ENCODE measurements at places on chromosomes 4 and X. TPM values are rescaled to one million over a fixed set of nuclear protein-coding genes. Genes with fewer than 3 reads are reported as not detected.

DNA sequence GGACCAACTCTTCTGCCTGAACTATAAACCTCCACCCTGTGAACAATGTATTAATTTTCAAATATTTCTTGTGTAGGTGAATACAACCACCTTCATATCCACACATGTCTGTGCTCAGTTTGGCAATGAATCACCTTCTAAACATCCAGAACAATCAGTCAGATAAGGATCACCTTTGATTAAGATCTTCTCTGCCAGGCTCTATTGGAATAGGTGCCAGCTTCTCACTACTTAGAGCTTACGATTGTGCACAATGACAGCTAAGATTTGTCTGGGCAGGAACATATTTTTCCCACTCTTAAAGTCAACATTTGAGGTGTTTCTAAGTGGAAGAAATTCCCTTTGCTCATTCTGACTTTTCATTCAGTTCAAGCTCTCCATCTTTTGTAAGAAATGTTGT is 237.2 kb downstream of the IL1RAPL2 start:
- H3K4me1 ChIP-seq = no peaks in the 10 kb centered on the region
- no peak overlapping the region for H3K27ac ChIP-seq
- no peaks in the 10 kb centered on the region for H3K36me3 ChIP-seq
- no peak overlapping the region for H3K4me3 ChIP-seq
- H3K27me3 ChIP-seq = no peaks in the 10 kb centered on the region
- no peak for DNase-seq

DNA sequence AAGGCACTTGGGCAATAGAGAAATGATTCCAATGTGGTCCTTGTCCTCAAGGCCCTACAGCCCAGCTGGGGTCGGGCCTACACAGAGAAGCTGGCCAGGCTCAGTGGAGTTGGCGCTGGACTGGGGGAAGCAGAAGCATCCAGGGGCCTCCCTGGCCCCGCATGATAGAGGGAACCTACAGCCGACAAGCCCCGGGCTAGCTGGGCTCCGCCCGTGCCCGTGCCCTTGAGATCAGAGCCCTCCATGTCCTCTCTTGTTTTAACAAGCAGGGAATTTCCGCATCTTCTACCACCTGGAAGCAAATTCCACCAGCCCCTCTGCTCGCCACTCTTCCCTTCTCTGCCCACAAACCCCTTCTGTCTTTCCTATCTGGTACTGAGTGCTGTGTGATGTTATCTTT is 31.6 kb downstream of the CYTL1 start:
- no peaks in the 10 kb centered on the region for H3K36me3 ChIP-seq
- no peaks in the 10 kb centered on the region for H3K4me1 ChIP-seq
- no peaks in the 10 kb centered on the region for H3K27me3 ChIP-seq
- H3K4me3 ChIP-seq = no peak overlapping the region

- H3K27me3 ChIP-seq = no peaks in the 10 kb centered on the region
- H3K27ac ChIP-seq = no peak overlapping the region
- H3K4me3 ChIP-seq = no peak overlapping the region
- no peaks in the 10 kb centered on the region for H3K4me1 ChIP-seq
These were observed 154.6 kb upstream of the RPS6KA3 start for GRCh38 chrX:20421275-20421674.

DNA sequence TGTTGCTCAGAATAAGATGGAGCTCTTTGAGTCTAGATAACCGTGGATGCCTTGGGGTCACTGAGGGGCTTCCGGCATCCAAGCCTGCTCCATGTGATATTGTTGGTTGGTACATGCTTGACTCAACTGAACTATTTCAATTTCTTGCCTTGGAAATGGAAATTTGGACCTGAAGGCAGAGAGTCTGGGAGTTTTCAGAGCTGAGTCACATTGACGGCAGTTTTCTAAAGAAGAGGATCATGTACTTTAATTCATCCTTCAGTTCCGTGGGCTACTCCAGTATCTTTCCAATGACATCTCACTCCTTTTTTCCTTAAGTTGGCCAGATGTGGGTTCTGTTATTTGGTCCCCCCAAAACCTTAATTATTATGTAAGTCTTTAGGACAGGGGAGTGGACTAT is 100.5 kb downstream of the MFAP3L start:
- no peak overlapping the region for H3K27ac ChIP-seq
- H3K4me1 ChIP-seq = peaks cover 6% of the 10 kb centered on the region
- DNase-seq = no peak
- no peaks in the 10 kb centered on the region for H3K36me3 ChIP-seq

GRCh38 chr4:112731715-112732114 is 94.8 kb downstream of the LARP7 start:
- H3K27ac ChIP-seq = no peak overlapping the region
- no peak for DNase-seq
- H3K4me3 ChIP-seq = no peak overlapping the region
- no peaks in the 10 kb centered on the region for H3K4me1 ChIP-seq

DNA sequence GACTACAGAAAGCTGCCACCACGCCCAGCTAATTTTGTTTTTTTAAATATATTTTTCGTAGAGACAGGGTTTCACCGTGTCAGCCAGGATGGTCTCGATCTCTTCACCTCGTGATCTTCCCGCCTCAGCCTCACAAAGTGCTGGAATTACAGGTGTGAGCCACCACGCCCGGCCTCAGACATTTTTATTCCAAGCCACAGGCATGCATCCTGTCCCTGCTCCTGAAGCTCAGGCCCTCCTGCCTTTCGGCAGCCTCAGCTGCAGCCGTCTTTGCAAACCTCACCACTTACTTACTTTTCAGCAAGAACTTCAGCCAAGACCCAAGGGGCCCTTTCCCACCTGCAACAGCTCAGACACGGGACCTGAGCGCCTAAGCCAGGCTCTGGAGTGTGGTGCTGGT is 26.0 kb downstream of the FAM53A start:
- no peak overlapping the region for H3K4me3 ChIP-seq
- no peak overlapping the region for H3K27ac ChIP-seq
- H3K36me3 ChIP-seq = no peaks in the 10 kb centered on the region
- no peak for DNase-seq
- H3K27me3 ChIP-seq = no peaks in the 10 kb centered on the region
- no peaks in the 10 kb centered on the region for H3K4me1 ChIP-seq

DNA sequence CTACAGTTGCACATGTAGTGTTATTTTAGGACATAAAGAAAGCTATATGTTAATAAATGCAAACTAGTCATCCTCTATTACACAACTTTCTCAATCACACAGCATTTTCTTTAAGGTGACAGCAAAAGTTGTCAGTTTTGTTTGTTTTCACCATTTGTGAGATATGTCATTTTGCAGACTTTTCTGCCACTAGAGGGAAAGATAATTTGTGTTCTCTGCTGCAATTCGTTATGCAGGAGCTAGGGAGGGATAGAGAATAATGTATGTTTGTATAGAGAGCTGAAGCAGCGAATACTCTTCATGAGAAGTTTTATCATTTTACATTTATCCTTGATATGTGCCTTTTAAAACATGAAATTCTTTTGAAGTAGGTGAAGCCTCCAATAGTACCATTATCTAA is 670.6 kb upstream of the ATOH1 start:
- H3K27ac ChIP-seq = no peak overlapping the region
- no peak for DNase-seq
- no peaks in the 10 kb centered on the region for H3K36me3 ChIP-seq

DNA sequence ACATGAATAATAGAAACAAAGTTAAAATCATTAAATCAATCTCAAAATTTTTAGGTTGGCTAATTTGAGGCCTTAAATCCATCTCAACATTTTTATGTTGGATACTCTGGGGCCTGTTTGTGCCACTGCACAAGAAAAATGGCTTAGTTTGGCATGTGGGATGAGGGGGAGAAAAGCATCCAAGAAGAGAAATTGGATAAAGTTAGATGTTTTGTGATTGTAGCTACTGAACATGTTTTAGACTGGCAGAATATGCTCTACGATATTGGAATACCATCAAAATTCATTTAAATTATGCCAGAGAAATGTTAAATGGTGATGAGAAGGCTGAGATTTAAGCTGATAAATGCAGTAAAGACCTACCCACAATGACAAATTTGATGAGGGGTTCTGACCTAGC is 376.9 kb downstream of the CXXC4 start:
- H3K36me3 ChIP-seq = no peaks in the 10 kb centered on the region
- no peak overlapping the region for H3K4me3 ChIP-seq
- H3K4me1 ChIP-seq = no peaks in the 10 kb centered on the region
- no peaks in the 10 kb centered on the region for H3K27me3 ChIP-seq
- DNase-seq = no peak

DNA sequence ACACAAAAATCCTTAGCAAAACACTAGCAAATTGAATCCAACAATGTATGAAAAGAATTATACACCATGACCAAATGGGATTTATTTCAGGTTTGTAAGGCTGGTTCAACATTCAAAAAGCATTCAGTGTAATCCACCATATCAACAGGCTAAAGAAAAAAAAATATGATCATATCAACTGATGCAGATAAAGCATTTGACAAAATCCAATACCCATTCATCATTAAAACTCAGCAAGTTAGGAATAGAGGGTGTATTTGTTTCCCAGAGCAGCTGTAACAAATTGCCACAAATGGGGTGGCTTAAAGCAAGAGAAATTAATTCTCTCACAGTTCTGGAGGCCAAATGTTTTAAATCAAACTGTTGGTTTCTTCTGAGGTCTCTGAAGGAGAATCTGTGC is 10.7 kb downstream of the VSIG1 start:
- no peaks in the 10 kb centered on the region for H3K36me3 ChIP-seq
- peaks cover 8% of the 10 kb centered on the region for H3K4me1 ChIP-seq
- no peaks in the 10 kb centered on the region for H3K27me3 ChIP-seq
- H3K27ac ChIP-seq = no peak overlapping the region
- H3K4me3 ChIP-seq = no peak overlapping the region

DNA sequence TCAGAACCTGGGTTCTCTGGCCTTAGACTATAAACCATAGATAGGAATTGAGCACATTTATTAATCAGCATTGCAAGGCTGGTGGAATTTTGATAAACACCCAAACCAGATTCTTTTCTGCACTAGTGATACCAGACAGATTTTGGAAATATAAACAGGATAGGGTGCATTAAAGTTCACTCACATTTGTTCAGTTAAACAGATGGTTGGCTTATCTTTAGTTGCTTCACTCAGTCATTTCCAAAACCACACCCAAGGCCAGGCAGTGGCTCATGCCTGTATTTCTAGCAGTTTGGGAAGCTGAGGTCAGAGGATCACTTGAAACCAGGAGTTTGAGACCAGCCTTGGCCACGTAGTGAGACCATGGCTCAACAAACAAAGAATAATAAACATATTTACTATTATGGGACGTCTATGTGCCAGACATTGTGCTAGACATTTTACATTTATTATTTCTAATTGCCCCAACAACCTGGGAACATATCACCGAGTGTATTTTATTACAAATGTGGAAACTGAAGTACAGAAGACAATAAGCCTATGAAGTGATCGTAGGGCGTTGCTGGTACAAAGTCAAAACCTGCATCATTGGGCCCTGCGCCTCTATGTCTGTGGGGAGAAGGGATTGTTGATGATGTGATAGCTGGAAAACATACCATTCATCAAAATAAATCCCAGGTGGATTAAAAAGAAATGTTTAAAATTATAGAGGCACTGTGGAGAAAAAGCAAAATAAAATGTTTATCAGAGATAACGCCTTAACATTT is 15.0 kb downstream of the ADD1 start:
- no peak overlapping the region for H3K27ac ChIP-seq
- no peaks in the 10 kb centered on the region for H3K27me3 ChIP-seq
- H3K4me1 ChIP-seq = peaks cover 33% of the 10 kb centered on the region
- no peaks in the 10 kb centered on the region for H3K36me3 ChIP-seq
- H3K4me3 ChIP-seq = no peak overlapping the region

- H3K27me3 ChIP-seq = no peaks in the 10 kb centered on the region
- H3K4me3 ChIP-seq = no peak overlapping the region
- no peaks in the 10 kb centered on the region for H3K36me3 ChIP-seq
- no peak overlapping the region for H3K27ac ChIP-seq
- no peaks in the 10 kb centered on the region for H3K4me1 ChIP-seq
These were observed 647.0 kb upstream of the PCDH10 start for GRCh38 chr4:132502096-132502552.

DNA sequence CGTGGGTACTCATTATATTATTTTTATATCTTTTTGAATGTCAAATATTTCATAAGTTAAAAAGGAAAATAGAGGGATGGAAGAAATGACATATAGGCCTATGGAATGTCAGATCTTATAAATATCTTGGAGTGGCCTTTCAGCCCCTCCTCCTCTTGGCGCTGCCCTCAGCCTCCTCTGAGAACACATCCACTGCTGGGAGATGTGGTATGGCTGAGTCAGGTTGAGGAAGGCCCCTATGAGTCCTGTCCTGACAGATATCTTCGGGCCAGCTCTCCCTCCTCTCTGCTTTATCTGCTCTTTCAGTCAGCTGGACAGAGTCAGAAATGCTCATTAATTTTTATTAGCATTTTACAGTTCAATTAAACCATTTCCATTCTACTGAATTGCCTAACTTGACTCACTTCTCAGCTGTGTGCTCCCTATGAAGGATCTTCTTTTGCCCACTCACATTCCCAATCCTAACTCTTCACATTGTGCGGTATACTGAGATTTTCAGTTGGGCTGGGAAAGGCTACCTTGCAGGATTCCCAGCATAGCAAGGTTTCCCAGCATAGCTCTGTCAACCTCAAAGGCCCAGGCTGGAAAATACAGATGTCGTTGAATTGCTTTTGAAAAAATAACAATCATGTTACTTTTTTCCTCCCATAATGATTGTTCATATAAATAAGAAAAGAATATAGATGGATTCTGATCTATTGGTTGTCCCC is 128.0 kb downstream of the ARHGEF9 start:
- H3K36me3 ChIP-seq = peaks cover 5% of the 10 kb centered on the region
- no peak overlapping the region for H3K4me3 ChIP-seq
- peaks cover 7% of the 10 kb centered on the region for H3K4me1 ChIP-seq
- H3K27ac ChIP-seq = no peak overlapping the region

The SPIN2A gene
- 1.6 TPM for total RNA-seq

The NPNT gene
- 90.1 TPM for total RNA-seq

The OTUD6A gene
- total RNA-seq = not detected

The SLC25A14 gene
- total RNA-seq = 12.1 TPM

The GPRASP1 gene
- total RNA-seq = 3.6 TPM

The LGI2 gene
- 0.86 TPM for total RNA-seq

The ENPEP gene
- total RNA-seq = not detected
